Frontal cortex (tissue), 4 donors: ENCODE measurements at places on chromosomes 6 and 20. TPM values are rescaled to one million over a fixed set of nuclear protein-coding genes. Genes with fewer than 3 reads are reported as not detected.

GRCh38 chr20:62303340-62304226, 786 bp downstream of the ADRM1 start:
- no peak for DNase-seq

The ADNP gene
- total RNA-seq: 68.1 TPM

DNA sequence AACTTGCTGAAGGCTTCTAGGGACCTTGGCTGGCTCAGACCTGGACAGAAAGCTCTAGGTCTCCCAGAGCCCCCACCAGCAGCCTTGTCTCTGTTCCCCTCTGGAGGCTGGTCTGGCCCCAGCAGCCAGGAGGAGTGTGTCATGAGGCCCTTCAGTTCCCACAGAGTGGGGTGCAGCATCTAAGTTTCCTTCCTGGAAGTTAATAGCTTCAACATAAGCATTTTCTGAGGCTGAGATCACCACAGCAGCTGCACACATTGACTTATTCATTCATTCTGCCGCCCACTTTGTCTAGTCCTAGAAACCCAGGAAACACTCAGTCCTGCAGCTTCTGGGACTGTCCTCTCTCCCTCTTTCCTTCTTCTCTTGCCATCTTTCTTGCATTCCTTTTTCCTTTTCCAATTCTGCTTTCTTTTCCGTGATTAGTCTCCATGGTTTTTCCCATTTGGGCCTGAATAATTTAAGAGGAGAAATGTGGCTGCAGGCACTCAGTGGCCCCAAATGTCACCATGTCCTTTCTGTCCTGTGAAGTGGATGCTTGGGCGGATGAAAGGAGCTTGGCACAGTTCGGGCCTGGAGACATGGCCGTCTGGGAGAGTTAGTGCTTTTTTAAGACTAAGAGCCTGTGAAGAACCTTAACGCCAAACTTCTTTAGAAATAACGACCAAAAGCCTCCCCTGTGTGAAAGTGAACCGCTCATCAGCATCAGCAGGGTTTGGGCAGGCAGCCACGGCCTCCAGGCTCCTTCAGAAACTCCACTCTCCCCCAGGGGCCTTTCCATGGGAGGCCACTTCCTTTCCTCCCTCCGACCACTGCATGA, 31.0 kb upstream of the PCMTD2 start:
- DNase-seq: no peak

DNA sequence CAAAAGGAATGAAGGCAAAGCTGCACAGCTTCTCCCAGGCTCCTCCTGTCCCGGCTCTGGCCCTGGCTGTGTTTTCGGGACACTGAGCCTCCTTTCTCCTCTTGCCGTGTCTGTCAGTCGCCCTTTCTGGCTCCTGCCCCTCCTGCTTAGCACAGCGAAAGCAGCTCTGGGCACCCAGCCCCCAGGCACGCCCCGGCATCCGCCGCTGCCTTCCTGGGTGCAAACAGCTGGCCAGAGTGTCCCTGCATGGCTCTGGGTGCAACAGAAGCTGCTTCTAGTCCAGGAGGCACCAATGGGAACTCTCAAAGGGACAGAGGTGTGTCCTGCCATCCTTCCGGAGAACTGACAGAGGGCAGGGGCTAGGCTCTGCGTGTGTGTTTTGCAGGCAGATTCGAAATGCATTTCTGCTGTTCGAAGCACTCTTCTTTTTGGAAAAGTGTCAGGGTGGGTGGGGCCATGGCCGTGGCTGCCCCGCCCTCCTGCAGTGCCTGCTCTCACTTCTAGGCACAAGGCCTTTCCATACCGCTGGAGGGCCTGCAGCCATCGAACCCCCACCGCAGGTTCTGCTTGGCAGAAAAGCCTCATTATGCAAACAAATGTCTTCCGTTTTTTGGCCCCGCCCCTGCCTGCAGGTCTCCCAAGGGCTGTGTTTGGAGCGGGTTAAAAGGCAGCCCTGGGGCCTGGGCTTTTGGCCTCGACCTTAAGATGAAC, 15.5 kb downstream of the COL9A3 start:
- no peak for DNase-seq

DNA sequence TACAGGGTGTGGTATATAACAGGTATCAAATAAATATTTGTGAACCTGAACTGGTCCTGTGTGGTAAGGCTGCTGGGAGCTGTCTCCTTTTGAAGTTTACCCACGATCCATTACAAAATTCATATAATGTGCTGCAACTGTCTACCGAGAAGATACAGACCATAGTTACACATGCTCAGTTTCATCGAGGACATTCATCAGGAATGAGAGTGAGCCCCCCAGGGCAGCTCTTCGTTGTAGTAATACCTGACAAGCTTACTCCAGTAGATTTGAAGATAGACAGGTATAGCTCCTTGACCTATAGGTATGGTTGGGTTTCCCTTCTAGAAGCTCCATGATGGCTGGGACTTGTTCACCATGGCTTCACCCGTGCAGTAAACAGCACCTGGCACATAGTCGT, 25.7 kb downstream of the ARMC2 start:
- DNase-seq: no peak

GRCh38 chr20:56676001-56676400, 46.9 kb downstream of the TFAP2C start:
- DNase-seq: no peak

GRCh38 chr6:161445021-161445799, 171.3 kb upstream of the AGPAT4 start:
- DNase-seq: no peak
